Stimulated activated CD8-positive, alpha-beta memory T cell treated with anti-CD3 and anti-CD28 coated beads, Interleukin-7, amount 100 ng/mL, for 1 hour (primary cell): ENCODE measurements at places on chromosomes 2 and 18.

DNA sequence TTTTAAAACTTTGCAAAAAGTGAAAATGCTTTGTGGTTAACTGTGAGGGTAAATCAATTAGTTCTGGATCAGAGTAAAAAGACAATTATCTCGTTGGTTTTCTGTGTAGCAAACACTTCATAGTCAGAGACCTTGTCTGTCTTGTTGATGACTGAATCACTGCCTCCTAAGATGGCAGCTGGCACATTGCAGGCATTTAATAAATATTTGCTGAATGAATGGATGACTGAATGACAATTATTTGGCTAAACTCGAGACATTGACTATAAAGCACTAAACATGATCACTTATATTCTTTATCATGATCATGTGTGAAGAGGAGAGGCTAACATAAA is 96.2 kb downstream of the MAIP1 start:
- no peak for DNase-seq

GRCh38 chr2:134396493-134396892 is 142.6 kb downstream of the MGAT5 start:
- no peak for DNase-seq

GRCh38 chr18:45110577-45111501 is 430.2 kb downstream of the SETBP1 start:
- DNase-seq, result no peak

DNA sequence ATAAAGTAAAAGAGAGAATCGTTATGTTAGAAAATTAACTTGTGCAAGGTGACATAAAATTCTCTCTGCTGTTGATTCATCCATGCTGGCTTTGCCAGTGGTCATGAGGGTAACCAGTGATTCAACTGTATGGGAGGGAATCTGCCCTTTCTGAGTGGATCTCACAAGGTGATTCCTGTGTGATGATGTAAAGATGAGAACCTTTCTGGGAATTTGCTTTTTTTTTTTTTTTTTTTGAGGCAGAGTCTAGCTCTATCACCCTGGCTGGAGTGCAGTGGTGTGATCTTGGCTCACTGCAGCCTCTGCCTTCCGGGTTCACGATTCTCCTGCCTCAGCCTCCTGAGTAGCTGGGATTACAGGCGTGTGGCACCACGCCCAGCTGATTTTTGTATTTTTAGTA is 23.3 kb downstream of the RAB31 start:
- DNase-seq, result no peak

DNA sequence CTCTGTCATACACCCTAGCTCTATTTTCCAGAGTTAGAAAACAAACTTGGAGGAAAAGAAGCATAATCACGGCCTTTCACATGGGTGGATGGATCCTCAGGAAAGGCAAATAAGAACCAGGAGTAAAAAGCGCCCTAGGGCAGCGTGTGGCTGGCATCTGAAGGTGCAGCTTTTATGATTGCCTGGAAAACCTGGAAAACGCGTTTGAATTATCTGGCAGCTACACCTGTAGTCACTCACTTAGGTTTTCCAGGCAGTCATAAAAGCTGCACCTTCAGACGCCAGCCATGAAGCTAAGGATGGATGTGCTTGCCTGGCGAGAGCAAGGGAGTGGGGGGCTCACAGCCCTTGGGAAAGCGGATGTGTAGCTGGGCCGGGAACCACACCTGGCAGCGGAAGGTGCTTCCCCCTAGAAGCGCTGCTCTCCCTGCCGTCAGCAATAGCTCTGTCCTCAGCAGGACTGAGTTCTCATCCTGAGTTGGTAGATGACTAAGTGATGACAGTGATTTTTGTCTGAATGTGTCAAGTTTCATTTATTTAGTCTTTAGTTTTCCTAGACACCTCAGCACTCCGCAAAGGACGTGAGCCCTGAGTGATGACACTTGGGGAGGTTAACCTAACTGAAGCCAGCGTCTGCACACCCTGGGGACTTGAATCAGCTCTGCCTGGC is 82.0 kb downstream of the DCDC2C start:
- no peak for DNase-seq

GRCh38 chr2:179171371-179171770 is 93.3 kb downstream of the SESTD1 start:
- no peak for DNase-seq

DNA sequence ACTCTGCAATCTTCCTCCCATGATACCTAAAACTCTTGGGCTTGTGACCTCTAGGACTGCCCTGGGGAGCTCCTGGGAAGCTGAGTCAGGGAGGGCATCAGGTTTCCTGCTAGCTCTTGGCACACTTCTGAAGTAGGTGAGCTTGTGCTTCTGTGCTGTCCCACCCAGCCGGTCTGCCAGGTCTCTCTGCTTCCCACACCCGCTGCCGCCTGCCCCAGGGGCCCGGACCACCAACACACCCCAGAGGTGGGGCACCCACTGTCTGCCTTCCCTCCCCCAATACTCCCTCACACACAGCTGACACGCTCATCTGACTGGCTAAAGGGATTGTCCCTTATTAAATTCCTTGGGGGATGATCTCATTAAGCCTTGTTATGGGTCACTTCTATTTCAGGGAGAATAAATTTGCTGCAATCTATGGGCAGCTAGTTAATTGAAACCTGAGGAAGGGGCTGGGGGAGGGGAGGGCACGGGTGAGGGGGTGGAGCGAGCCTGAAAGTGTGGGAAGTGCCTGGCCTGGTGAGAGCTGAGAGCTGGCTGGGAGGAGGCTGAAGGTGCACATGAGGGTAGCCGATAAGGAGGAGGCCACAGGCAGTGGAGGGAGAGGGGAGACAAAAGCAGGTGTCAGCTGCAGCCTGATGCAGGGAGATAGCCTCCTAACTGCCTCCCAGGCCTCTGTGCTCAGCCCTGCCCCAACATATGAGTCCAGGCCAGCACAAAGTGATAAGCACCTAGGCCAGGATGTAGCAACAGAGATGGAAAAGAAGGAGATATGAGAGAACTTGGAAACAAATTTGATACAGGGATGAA is 48.8 kb downstream of the HAUS1 start:
- DNase-seq, result no peak

GRCh38 chr2:29747786-29748470 is 173.5 kb downstream of the ALK start:
- no peak for DNase-seq

DNA sequence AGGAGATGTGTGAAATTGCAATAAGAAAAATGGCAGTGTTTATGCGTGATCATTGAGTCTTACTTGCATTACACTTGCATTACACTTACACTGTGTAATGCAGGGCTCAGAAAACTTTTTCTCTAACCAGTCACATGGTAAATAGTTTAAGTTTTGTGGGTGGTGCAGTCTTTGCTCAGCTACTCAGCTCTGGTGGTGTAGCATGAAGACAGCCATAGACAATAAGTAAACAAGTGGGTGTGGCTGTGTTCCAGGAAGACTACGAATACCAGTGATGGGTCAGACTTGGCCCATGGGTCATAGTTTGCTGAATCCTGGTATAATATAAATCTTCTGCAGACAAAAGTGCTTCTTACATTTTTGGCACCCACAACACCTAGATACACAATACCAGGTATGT is 115.6 kb upstream of the CYP1B1 start:
- DNase-seq, result no peak

DNA sequence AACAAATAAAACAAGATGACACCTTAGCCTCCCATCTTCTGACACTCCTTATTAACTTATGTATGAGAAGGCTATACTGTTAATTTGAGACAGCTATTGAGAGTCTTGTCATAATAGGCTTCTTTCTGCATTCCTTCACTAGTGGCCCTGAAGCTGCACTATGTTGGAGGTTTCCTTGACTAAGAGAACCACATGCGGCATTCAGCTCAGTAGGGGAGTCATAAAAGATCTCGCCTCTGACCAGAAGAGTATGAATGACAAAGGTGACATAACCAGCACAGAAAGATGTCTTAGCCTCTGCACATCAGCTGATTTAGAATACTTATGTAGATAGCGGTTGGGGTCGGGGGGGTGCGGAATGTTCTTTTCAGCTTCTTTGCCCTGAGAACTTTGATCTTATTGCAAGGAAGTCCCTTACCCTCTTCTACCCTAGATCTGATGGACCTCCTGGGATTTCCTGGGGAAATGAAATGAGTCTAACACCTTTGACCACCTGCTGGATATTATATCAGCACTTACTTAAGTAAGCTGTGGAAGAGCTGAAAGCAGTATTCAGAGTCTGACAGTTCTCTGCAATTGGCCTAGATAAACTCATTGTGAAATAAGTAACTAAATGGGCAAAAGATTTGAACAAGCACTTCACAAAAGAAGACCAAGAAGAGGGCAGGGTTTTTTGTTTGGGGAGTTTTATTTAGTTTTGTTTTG is 24.2 kb downstream of the RBM45 start:
- DNase-seq, result no peak

GRCh38 chr2:120929829-120930228 is 194.2 kb downstream of the GLI2 start:
- DNase-seq, result no peak

DNA sequence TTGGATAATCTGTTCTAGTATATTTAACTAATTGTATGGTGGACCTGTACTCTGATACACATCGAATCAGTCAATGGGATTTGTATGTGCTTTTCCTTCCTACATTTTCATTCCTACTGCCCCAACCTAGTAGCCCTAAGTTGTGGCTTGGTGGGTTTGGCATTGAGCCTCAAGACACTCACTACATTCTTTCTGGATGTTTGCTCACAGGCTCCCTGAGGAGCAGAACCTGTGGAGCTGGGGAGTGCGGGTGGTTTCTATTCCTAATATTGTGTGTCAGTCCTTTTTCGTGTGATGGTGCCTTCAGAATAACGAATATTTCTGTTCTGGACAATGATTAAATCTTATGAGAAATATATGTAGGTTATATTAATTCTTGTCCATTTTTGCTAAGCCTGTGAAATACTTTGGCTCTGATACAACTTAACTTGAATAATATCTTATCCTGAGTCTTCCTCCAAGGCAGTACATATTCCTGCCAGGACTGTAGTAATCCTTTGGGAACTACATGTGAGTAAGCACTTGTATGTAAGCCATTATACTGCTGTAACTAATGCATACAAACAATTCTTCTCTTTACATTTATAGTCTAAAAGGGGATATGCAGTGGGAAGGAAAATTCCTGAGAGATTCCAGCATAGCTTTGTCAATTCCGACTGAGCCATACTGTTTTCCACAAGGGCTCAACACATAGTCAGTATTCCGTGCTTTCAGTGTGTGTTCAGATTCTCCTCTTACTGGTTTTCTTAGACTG is 150.6 kb downstream of the AGPS start:
- no peak for DNase-seq

GRCh38 chr18:7686278-7686677 is 119.2 kb downstream of the PTPRM start:
- no peak for DNase-seq

DNA sequence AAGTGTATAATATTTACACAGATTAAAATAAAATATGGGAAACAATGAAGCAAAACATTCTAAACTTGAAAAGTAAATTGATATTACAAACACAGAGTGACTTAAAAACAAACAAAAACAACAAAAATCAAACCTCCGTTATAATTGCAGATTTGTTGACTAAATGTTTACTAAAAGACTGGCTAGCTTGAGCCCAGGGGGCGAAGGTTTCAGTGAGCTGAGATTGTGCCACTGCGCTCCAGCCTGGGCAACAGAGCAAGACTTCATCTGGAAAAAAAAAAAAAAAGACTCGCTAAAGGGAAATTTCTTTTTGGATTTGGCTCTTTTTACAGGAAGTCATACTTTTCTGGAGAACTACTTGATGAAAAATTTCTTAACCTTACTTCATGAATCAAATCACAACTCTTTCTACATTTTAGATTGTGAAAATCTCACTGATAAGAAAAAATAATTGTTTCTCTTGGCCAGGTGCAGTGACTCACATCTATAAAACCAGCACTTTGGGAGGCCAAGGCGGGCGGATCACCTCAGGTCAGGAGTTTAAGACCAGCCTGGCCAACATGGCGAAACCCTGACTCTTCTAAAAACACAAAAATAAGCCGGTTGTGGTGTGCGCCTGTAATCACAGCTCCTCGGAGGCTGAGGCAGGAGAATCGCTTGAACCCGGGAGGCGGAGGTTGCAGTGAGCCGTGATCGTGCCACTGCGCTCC is 9.7 kb downstream of the TFPI start:
- no peak for DNase-seq

GRCh38 chr2:234841321-234842015 is 110.3 kb upstream of the SH3BP4 start:
- no peak for DNase-seq

GRCh38 chr2:49693961-49694360 is 539.6 kb upstream of the FSHR start:
- DNase-seq, result no peak

GRCh38 chr2:25371253-25372241 is 29.8 kb upstream of the DNMT3A start:
- DNase-seq, result no peak

- no peak for DNase-seq
These were observed 262.9 kb upstream of the GULP1 start for GRCh38 chr2:188028739-188029138.

DNA sequence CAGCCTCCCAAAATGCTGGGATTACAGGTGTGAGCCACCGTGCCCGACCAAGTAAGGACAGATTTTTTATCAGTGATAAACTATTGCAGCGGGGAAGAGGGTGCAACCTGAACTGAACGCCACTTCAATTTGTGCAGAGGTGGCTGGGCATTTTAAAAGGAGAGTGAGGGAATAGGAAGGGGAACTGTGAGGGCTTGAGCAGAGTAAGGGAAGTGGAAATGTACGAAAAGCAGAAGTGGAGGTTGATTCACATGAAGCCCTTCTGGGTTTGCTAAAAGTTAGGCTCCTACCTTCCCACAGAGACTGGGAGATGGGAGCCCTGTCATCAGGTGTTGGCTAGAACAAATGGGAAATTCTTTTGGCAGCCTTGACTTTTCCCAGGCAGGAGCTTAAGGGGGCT is 6.1 kb downstream of the STK11IP start:
- no peak for DNase-seq
